Fibroblast of skin of scalp (primary cell): ENCODE measurements at places on chromosomes 5 and 9.
A peak's percentile ranks its signal among the peaks of the same experiment; 100 is the strongest.

- peak; percentile 39 for DNase-seq
Observed at GRCh38 chr5:18113721-18114120, 479.5 kb downstream of the TAF11L14 start.

- DNase-seq = peak; percentile 88
Observed at GRCh38 chr5:75640395-75640794, 29.1 kb downstream of the ANKDD1B start.

- no peak for DNase-seq
Observed at GRCh38 chr5:141617682-141618029, 1.1 kb downstream of the DIAPH1 start.

DNA sequence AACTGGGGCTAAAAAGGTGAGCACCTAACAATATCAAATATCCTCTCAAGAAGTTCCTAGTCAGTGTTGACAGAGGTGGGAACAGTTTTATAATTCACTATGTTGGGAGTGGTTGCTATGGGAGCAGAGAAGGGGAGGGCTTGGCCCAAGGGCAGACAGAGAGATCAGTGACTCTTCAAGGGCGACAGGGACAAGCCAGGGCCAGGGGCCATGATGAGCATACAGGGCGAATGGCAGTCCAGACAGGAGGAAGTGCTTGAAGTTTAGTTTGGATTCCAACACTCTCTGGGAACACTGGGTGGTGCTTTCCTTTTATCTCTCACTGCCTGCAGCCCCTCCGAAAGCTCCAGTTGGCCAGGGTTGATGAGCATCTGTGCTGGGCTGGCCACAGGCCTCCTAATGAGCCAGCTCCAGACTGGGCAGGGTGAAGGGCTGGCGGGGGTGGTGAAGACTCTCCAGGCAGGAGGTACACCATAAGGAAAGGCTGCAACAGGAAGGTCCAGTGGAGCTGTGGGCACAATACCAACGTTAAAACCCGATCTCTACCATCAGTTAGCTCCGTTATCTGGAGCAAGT lies 111.3 kb downstream of the TMEM174 start:
- DNase-seq = no peak
